ENCODE measurements at places on chromosomes 2 and 18. TPM values are rescaled to one million over a fixed set of nuclear protein-coding genes. Genes with fewer than 3 reads are reported as not detected.
A peak's percentile ranks its signal among the peaks of the same experiment; 100 is the strongest.

GRCh38 chr2:183093857-183094657, 15.5 kb downstream of the DUSP19 start:
- DNase-seq: no peak

DNA sequence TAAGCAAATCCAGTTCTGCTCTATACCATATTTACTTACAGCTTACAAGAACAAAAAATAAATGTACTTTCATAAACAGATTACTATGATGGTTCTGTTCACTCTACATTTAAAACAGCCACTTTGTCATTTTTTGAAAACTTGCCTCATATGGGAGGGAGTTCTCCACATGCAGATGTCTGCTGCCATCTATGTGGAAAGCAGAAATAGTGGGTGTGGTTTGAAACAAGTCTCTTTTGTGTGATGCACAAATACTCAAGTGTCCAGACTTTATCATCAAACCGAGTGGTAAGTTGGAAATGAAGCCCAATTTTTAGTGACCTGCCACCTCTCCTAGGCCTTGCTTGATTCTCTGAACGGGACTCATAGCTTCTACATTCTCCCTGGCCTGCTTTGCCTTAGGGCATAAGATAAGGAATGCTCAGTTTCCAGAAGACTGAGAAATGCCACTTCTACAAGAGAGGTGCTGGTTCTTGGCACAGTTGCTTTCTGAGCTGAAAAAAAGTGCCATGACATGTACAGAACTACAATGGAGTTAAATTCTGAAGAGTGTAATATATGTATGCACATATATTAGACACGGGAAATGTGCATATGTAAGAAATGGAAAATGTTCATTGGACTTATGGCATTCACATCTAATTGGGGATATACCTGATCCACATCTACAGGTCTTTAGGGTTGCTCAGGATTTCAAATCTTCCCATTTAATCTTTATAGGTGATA, 221.0 kb downstream of the SLC8A1 start:
- no peak for DNase-seq

DNA sequence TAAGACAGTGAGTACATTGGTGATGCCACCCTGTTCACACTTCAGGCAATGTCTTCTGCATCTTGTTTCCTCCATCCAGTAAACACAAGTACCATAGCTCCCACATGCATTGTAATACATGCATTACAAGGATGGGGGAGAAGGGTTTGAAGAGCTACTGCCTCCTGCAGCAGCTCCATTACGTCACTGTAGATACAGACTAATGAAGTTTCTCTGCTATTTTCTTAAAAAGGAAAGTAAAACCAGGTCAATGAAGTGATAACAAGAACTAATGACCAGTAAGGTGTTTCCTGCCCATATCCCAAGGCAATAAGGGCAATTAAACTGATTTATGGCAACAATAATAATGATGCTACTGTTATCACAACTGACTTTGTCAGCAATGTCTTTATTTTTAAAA, 18.2 kb upstream of the BBS5 start:
- no peak for DNase-seq

GRCh38 chr2:105919826-105920225, 175.1 kb downstream of the NCK2 start:
- DNase-seq: peak; percentile 26

DNA sequence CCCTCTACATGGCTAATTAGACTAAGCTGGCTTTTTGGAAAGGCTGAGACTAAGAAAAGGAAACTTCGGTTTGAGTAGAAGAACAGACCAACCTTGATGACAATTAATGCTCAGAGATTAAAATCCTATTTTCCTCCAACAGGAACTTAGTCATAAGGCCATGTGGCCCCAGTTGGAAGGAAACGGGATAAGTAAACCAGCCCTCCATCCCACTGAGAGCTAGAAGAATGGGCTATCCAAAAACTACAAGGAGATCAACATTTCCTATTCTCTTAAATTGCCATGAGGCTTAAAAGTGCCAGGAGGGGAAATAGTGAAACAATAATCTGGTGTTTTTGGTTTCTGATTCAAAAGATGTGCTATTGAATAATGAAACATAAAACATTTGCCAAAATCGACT, 216.6 kb downstream of the PAX3 start:
- DNase-seq: no peak

GRCh38 chr2:50878251-50878650, 153.7 kb downstream of the NRXN1 start:
- DNase-seq: no peak

DNA sequence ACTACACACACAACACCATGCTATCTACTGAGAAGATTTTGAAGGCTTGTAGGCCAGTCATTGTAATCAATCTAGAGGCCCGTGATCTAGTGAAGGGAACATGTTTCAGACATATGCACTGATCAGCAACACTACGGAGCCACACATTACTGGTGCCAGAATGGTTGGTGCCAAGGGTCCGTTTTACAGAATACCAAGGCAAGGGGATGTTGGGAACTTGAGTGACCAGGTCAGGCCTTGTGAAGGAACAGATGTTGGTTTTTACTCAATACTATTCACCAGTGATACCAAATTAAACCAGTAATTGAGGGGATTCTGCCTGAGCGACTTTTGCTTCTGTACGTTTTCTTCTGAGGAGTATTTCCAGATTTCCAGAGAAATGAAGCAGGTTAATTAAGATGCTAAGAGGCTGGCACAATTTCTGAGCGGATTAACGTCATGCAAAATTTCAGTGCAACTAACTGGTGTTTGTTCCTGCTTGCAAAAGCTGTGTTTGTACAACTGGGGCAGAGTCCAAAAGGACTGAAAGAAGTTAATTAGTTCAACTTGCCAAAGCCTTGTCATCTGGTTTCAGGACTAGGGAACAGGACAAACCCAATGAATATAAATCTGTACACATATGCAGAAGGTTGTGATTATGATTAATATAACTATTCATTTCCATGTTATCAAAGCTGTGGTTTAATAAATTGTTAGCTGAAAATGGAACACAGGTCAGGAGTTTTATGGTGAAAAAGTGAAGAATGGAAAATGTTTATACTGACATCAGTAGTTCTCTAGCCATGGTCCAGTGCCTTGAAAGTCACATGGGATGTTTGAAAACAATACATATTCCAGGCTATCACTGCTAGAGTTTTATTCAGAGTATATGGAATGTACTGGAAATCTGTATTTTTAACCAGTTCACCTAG, 432.1 kb upstream of the DCC start:
- no peak for DNase-seq

DNA sequence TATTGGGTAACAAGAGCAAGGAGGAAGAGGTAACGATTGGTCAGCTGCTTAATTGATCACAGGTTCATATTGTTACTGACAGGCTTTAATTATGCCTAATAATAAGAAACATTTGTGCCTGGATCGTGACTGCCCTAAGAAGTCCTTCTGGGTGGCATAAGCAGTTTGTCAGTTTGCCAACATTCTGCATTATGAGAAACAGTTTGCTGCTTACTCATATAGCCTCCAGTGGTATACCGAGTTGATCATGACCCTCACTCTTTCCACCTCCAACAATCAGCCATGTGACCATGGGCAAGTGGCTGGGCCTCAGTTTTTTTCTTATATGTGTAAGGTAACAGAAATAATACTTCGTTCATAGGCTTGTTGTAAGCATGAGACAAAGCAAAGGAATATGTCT, 96.6 kb upstream of the CABLES1 start:
- no peak for DNase-seq

GRCh38 chr2:142742371-142743214, 134.9 kb upstream of the KYNU start:
- DNase-seq: no peak

GRCh38 chr2:119513832-119514231, 10.5 kb downstream of the SCTR start:
- DNase-seq: no peak

DNA sequence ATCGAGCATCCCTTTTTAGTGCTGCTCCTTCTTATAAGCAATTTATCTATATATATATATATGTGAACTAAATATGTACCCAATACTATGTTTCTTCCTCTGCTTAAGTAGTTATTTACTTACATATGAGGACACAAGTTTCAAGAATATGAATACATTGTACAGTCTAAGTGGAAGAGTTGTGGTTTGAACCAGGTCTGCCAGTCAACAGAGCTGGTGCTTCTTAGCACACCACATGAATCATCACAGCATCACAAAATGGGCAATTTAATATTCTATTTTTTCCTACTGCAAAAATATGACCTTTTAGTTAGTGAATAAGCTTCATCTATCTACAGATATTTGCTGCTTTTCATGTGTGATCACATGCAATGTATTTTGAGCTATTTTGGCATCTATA, 64.4 kb upstream of the SPAG16 start:
- no peak for DNase-seq

NETO1 gene
- not detected for total RNA-seq

CRYBA2 gene
- not detected for total RNA-seq

CTAGE1 gene
- total RNA-seq: not detected

IL37 gene
- total RNA-seq: not detected

MATN3 gene
- total RNA-seq: not detected
